CD4-positive, CD25-positive, alpha-beta regulatory T cell (primary cell): ENCODE measurements at places on chromosomes 3 and 15. TPM values are rescaled to one million over a fixed set of nuclear protein-coding genes. Genes with fewer than 3 reads are reported as not detected.

- DNase-seq: no peak
- no peak overlapping the region for H3K27ac ChIP-seq
- H3K4me3 ChIP-seq: no peak overlapping the region
- H3K36me3 ChIP-seq: no peaks in the 10 kb centered on the region
- H3K4me1 ChIP-seq: no peaks in the 10 kb centered on the region
Measured at GRCh38 chr3:118548434-118548833, 486.2 kb downstream of the IGSF11 start.

Gene EFCC1
- not detected for polyA plus RNA-seq

Gene CHRD
- polyA plus RNA-seq: not detected

- H3K4me3 ChIP-seq: no peak overlapping the region
- H3K27ac ChIP-seq: no peak overlapping the region
- no peaks in the 10 kb centered on the region for H3K4me1 ChIP-seq
- DNase-seq: no peak
Measured at GRCh38 chr3:133706033-133706432, 40.2 kb upstream of the TF start.

DNA sequence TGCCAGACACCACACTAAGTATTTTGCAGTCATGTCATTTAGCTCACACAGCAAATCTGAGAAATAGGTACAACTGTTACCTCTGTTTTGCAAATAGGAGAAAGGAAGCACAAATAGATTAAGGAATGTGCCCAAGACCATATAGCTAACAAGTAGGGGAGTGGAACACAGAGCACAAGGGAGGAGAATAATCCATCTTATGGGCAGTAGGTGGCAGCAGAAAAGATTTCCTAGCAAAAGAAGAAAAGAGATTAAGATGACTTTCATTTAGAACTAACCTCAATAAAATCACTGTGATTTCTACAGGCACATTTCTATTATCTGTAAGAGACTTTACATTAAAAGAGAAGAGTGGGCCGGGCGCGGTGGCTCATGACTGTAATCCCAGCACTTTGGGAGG lies 49.1 kb downstream of the NR1I2 start:
- no peaks in the 10 kb centered on the region for H3K27me3 ChIP-seq
- no peak overlapping the region for H3K27ac ChIP-seq
- no peaks in the 10 kb centered on the region for H3K4me1 ChIP-seq
- no peak overlapping the region for H3K4me3 ChIP-seq
- no peak for DNase-seq

GRCh38 chr3:10432156-10432845 lies 73.1 kb downstream of the ATP2B2 start:
- H3K36me3 ChIP-seq: no peaks in the 10 kb centered on the region
- no peak overlapping the region for H3K4me3 ChIP-seq
- no peak overlapping the region for H3K27ac ChIP-seq
- DNase-seq: no peak

DNA sequence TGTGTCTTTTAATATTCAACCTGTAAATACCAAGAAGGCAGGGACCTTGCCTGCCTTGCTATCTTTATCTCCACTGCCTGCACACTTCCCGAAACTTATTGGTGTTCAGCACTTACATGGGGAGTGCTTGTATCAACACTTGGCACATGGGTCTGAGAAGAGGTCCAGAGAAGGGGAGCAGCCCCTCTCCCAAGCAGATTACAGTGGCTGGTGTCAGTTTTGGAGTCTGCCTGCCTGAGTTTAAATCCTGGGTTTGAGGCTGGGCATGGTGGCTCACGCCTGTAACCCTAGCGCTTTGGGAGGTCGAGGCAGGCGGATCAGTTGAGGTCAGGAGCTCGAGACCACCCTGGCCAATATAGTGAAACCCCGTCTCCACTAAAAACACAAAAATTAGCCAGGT lies 20.3 kb downstream of the MESD start:
- peaks cover 9% of the 10 kb centered on the region for H3K36me3 ChIP-seq
- no peak overlapping the region for H3K4me3 ChIP-seq
- no peak overlapping the region for H3K27ac ChIP-seq

Gene ULK4
- 9.3 TPM for polyA plus RNA-seq

DNA sequence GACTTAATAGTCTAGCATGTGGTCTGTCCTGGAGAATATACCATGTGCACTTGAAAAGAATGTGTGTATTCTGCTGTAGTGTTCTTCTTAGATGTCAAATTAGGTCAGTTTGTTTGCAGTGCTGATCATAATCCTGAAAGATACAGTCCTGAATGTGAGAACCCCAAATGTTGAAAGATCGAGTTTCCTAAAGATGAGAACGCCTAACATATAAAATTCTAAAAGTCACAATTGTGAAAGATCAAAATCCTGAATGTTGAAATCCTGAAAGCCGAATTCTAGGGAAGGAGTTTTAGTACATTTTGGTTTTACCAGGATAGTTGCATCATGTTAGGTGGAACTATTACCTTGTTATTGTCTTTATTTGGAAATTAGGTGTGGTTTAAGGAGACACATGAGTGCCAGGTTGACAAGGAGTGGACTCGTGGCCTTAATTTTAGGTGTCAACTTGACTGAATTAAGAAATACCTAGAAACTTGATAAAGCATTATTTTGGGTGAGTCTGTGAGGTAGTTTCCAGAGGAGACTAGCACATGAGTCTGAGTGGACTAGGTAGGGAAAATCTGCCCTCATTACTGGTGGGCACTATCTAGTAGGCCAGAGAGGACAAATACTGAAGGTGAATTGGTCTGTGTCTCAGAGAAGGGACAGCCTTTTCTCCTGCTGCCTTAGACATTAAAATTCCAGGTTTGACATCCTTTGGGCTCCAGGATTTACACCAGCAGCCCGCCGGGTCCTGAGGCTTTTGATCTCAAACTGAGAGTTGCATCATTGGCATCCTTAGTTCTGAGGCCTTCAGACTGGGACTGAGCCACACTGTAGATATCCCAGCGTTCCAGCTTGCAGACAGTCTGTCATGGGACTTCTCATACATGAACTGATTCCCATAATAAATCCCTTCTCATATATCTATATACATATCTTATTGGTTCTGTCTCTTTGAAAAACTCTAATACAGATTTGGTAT lies 77.1 kb downstream of the LRRC28 start:
- no peak for DNase-seq
- no peak overlapping the region for H3K4me3 ChIP-seq
- H3K27me3 ChIP-seq: no peaks in the 10 kb centered on the region
- H3K27ac ChIP-seq: no peak overlapping the region

DNA sequence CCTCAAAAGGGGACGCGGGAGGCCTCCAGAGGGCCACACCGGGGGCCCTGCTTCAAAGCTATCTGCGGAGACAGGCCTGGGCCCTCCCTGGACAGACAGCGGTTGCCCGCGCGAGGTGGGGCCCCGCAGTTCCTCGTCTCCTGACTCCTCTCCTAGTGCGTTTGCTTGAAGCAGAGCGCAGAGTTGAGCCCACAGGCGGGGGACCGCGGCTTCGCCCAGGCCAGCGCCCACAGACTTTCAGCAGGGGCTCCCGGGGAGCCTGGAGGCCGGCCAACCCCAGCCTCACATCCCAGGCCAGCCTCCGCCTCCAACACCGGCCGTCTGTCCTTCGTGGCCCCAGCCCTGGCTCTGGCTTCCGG lies 540 bp upstream of the ADAMTS7 start:
- H3K27me3 ChIP-seq: peaks cover 27% of the 10 kb centered on the region
- DNase-seq: no peak

Gene ST6GAL1
- 125 TPM for polyA plus RNA-seq

Gene CCR2
- polyA plus RNA-seq: 17.0 TPM
